Activated B cell treated with CpG ODN at 0.5 μM for 24 hours (primary cell): ENCODE measurements at places on chromosomes 12 and 14.

GRCh38 chr14:61229475-61229888 lies 51.7 kb downstream of the TMEM30B start:
- DNase-seq, result no peak

DNA sequence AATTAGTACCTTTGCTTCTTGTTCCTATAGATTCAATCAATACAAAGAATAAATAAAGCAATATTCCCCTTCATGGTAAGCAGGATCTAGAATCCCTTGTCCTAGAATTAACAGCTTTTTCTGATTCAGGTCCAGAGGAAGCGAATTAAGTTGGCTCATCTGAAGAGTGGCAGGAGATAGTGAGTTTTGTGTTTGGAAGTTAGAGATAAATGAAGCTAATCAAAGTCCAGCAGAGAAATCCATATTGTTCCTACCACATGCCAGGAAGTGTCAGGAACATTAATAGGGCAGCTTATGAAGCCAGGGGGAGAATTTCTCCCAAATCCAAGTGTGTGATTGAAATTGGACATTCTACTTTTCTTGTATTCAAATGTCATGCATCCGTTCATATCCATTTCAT lies 13.9 kb downstream of the CAPZA3 start:
- no peak for DNase-seq

DNA sequence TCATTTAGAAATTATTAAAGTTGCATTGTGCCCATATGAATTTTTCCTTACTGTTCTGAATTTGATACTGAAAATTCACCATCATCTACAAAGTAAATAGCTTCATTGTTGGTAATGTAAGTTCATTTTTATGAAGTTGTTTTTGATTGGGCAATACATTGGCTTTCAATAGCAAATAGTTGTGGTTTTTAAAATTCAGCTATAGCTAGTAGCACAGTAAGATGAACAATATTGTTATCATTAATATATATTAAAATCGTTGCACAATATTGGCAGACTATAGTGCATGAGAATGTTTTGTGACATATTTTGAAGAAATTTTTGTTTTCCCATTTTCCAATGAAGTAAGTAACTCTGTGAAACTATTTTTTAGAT lies 575.0 kb downstream of the PRKD1 start:
- DNase-seq, result no peak

DNA sequence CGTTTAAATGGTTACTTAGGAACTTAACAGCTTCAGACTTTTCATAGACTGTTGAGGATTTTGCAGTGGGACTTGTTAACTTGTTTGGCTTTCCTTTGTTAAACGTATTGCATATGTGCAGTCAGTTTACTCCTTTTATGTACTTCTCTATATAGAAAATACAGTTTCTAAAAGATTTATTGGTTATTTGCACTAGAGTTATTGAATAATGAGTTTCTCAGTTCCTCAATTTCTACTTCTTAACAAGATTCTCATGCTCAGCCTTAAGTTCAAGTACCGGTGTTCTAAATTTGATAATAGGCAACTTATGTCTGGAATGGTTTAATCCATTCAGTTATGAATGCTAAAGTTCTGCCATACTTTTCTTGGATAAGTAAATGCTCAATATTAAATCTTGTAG lies 919 bp downstream of the PSMA3 start:
- no peak for DNase-seq

DNA sequence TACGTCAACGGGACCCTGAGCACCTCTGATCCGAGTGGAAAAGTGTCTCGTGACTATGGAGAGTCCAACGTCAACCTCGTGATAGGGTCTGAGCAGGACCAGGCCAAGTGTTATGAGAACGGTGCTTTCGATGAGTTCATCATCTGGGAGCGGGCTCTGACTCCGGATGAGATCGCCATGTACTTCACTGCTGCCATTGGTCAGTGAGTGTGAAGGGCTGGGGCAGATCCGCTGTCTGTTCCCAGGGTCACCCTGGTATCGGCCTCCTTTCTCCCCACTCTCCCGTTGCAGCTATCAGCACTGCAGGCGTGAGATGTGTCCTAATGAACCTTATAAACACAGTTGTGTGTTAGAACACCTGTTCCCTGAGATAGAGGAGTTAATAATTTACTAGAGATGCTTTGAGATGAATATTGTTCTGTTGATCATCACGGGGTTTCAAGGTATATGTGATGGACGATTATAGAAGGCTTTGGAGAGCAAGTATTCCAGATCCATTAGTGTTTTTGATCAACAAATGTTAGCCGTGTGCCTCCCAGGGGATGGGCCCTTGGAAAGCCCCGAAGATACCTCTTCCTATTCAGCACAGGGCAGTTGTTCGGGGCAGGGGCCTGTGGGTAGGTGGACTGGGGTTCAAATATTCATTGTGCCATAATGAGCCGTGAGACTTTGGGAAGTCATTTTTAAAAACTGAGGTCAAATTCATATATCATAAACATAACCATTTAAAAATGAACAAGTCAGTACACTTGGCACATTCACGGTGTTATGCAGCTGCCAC lies 33.6 kb downstream of the ADGRD1 start:
- DNase-seq, result no peak

GRCh38 chr14:101875727-101876554 lies 88.4 kb upstream of the DYNC1H1 start:
- DNase-seq, result no peak

- DNase-seq, result no peak
Observed at GRCh38 chr12:81627336-81628189, 131.6 kb downstream of the PPFIA2 start.

- no peak for DNase-seq
Observed at GRCh38 chr14:26984311-26985177, 386.7 kb upstream of the NOVA1 start.

- no peak for DNase-seq
Observed at GRCh38 chr12:58504143-58504938, 416.0 kb downstream of the LRIG3 start.

GRCh38 chr12:62631471-62632410 lies 165.1 kb downstream of the MON2 start:
- peak; percentile 30 for DNase-seq
